ENCODE measurements at places on chromosomes 7 and 10.

DNA sequence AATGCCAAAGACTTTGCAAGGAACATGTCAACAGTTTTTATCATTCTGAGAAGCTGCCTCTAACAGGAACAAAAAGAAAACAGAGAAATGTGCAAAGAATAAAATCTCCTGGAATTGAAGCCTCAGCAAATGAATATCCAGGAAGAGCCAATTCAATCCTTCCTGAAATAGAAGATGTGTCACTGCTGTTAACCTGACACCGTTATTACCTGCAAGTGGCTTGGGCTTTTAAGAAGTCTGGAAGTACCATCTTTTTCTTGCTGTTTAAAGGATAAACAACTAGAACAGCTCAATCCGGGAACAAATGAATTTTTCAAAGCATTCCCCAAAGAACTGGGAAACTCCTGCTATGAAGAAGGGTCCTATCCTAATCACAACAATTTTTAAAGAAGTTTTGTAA is 434.8 kb downstream of the KCNMA1 start:
- no peak for DNase-seq

DNA sequence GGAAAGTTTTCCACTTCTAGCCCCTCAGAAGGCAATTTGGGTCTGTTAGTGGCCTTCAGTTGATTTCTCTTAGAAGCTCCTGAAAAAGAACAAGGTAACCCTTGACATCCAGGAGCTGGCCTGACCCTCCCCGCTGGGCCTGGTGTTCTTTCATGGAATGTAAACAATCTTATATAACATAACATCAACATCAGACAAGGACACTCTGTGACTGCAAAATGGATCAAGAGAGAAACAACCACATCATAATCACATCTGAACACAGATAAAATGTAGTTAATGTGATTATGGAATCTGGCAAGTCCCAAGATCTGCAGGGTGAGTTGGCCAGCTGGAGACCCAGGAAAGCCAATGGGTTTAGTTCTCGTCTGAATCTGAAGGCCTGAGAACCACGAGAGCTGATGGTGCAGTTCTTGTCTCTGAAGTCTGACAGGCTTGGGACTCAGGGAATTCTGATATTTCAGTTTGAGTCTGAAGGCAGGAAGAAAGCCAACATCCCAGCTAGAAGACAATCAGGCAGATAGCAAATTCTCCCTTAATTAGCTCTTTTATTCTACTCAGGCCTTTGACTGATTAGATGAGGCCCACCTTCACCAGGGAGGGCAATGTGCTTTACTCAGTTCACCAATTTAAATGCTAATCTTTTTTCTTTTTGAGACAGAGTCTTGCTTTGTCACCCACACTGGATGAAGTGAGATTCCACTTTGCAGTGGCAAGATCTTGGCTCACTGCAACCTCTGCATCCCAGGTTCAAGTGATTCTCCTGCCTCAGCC is 91.4 kb upstream of the NAMPT start:
- no peak for DNase-seq

DNA sequence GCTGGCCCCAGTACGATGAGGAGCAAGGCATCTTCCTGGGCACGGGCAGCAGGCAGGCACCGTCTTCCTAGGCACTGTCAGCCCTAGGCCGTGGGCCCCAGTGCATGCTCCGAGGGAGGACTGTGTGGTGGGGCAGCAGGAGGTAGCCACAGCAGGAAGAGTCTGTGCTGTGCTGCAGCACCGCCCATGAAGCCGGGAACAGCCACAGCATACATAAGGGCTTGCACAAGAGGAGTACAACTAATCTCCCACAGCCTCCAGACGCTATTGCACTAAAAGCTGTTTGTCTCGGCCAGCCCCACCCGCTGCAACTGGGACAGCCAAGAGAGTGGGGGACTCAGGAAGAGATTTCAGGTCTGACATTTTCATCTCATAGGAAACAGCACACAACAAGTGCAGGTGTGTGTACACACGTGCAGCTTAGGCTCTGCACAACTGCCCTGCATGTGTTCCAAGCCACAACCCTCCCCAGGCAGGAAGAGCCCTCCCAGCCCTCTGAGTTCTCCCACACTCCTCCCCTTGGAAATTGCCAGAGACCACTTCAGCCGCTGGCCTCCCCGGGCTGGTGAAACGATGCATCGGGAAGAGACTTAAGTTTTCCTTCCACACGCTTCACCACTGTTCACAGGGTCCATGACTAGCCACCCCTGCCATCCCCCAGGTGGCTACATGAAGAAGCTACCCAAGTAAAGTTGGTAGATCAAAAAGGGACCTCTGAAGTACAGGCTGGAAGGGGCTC is 88.1 kb upstream of the DDC start:
- peak; percentile 69 for DNase-seq

DNA sequence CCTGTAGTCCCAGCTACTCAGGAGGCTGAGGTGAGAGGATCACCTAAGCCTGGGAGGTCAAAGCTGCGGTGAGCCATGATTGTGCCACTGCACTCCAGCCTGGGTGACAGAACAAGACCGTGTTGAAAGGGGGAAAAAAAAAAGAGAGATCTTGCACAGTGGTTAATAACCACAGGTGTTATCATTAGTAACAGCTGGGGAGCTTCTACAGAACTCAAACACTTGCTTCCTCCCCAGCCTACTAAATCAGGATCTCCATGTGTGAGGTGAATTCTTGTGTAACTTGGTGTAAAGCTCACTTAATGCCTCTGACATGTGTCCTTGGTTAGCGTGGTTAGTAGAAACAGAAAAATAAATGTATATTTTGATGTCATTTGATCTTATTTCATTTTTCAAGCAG is 43.9 kb upstream of the BMS1 start:
- no peak for DNase-seq

DNA sequence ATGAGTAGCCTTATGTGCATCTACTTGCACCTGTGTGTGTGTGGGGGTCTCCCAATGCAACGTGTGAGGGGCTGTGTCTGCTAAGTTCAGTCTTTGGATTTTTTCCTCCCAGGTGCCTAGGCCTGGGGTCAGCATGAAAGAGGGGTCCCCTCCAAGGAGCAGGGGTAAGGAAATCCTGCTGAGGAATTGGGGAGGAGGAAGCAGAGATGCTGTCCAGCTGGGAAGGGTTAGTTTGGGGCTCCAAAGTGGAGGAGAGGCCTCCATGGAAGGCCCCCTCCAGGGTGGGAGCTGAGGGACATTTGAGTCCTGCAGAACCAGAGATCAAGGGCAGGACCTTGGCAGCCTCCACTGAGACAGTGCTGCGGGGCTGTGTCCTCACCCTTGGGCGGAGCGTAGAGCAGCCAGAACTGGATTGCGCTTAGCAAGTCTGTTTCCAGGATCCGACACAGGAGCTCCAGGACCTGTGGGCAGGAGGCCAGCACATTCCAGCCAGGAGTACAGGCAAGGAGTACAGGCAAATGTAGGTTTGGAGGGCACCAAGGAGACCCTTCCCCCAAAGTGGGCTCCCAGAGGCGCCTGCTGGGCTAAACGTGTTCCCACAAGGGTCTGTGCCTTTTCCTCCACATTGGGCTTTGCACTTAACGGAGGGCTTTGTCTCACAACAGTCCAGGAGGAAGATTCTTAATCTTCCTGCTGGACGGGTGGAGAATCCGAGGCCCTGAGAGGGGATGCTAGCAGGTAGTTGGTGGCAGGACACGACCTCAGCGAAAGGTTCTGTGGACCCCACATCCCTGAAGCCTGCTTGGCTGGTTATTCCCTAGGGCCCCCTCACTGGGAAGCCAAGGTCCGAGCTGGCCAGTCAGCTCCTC is 10.1 kb downstream of the TBATA start:
- no peak for DNase-seq

DNA sequence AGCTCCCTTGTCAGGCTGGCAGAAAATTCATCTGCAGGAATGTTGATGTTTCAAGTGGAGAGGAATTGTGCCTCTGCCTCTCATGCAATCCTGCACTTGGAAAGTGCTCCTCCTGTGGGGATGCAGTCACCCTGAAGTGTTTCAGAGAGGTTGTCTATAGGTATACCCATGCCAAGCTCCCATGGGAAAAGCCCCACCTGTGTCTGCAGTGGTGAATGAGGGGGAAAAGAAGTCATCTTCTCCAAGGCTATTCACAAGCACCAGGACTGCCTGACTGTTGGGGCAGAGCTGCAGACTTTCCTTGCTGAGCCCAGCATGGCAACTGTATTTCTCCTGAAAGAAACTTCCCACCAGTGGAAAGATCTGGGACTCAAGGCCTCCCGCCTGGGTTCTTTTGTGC is 35.5 kb downstream of the GPR22 start:
- DNase-seq: no peak

- no peak for DNase-seq
Observed at GRCh38 chr7:117762055-117762454, 111.2 kb downstream of the CTTNBP2 start.

- DNase-seq: no peak
Observed at GRCh38 chr7:49580000-49580399, 193.4 kb upstream of the VWC2 start.

DNA sequence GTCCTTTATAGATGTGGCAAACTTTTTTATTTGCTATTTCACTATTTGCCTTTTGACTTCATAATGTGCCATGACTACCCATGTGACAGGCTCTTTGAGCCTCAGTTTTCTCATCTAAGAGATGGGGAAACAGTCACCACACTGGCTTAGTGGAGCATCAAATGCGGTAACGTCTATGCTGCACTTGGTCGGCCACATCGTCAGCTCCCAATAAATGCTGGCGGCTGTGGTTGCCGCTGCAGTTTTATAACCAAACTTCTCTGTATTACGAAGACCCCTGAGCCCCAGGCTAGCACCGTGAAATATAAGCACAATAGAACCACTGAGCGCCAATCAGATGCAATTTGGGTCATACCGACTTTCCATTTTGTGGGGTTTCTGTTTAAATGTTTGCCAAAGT is 56.2 kb downstream of the PARP12 start:
- DNase-seq: no peak

DNA sequence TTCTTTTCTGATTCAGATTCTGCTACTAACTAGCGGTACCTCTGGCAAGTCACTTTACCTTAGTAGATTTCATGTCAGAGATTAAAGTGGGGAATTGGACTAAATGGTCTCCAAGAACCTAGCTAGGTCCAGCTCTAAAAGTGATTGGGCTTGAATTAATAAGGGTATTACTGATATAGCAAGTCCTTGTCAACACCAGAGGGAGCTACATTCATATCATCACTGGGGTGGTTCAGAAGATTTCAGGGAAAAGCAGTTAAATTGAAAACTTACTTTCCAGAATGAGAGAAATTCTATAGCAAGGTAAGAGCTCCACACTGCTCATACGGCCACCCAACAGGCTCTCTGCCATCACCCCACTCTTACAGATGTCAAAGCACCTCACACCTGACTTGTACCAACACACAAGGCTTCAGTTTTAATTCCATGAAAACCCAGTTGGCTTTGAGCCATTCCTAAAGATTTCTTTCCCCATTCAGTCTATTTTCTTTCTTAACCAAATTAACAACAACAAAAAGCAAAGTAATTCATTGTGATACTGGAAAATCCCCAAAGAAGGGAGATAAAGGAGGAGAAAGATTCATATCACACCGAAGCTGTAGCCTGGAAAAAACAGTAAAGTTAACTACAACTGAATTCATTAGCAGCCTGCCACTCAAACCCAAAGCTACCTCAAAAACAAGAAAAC is 38.0 kb upstream of the SPOCK2 start:
- no peak for DNase-seq

GRCh38 chr7:108294595-108294994 is 161.6 kb downstream of the NRCAM start:
- DNase-seq: no peak

- DNase-seq: no peak
Observed at GRCh38 chr10:30861221-30861620, 170.4 kb downstream of the ZNF438 start.

- no peak for DNase-seq
Observed at GRCh38 chr10:87767253-87767652, 50.8 kb downstream of the ATAD1 start.

GRCh38 chr7:140168816-140169215 is 8.0 kb downstream of the KDM7A start:
- DNase-seq: no peak

DNA sequence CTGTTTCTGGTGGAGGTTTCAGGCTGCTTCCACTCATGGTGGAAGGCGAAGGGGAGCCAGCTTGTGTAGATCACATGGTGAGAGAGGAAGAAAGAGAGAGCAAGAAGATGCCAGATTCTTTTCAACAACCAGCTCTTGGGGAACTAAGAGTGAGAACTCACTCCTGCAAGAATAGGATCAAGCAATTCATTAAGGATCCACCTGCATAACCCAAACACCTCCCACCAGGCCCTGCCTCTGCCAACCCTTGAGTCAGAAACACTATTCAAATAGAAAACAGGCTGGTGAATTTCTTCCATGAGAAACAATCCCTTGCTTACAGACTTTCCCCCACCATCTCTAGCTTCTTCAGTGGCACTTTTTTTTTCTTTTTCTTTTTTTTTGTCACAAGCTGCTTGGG is 317.2 kb downstream of the GPR158 start:
- no peak for DNase-seq

DNA sequence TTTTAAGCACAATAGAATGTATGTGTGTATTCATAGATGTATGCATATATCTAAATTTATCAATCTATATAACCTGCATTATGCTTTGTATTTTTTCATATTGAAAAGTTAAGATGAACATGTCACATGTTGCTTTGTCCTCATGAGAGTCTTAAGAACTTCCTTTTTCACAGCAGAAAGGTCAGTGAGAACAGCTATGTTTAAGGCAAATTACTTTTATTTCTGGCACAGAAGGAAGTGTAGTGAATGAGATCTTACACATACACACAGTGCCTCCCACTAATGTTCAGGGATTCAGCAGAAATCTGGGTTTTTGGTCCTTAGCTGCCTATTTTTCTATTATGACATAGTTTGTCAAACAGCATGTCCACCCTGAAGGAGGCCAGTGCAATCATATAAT is 134.8 kb downstream of the TMEM26 start:
- no peak for DNase-seq

DNA sequence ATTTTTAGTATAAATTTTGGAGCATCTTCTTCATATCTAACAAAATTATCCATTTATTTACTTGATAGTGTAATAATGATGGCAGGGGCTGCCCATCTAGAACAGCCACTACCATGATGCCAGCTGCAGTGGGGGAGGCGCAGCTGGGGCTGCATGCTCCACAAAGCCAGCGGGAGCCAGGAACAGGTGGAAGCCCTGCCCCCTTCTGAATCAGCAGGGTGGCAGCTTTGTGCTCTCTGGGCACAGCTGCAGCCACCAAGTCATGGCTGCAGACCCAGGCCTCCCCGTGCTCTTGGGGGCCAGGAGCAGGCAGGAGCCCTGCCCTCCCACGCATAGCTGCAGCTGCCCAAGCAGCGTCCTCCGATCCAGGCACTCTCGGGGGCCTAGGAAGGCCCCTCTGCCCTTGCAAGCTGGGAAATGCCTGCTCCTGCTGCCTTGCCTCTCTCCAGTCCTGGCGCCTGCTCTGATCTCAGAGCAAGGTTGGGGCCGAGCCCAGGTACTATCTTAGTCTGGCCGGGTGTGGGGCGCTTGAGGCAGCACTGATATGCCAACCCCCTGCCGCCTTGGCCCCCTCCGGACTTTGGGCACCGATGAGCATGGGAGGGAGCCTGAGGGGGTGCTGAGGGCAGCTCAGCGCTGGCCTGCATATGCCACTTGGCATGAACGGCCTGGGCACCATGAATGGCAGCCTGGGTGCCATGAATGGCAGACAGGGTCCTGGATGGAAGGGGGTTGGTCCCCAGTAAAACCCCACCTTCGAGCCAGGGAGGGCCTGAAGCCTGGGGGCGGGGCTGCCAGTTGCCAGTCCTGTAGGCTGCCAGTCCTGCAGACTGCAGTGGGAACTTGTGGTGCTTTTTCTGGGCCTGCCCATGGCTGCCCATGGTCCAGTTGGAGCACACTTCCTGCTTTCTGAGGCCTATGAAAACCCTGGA is 1110.8 kb upstream of the POT1 start:
- DNase-seq: no peak

- DNase-seq: no peak
Observed at GRCh38 chr10:78171633-78172400, 138.2 kb downstream of the RPS24 start.

Data from H54 (cell line).